ENCODE measurements at places on chromosomes 12 and 14.

DNA sequence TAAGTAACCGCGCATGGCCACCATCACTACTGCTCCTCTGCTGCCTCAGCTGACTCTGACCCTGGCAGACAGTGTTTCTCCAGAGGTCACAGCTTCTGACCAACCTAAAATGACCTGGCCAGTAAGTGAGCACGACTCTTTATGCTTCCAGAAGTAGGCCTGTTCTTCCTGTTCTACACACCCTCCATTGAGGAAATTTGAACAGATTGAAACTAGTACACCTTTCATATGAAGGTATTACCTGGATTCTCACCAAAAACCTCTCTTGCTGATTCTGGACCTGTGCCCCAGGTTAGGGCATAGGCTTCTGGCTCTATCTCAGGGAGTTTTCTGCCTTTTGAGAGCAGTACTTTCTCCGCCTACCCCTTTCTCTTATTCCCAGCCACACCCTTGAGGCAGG lies 178.4 kb upstream of the FRMD6 start:
- no peak for DNase-seq

DNA sequence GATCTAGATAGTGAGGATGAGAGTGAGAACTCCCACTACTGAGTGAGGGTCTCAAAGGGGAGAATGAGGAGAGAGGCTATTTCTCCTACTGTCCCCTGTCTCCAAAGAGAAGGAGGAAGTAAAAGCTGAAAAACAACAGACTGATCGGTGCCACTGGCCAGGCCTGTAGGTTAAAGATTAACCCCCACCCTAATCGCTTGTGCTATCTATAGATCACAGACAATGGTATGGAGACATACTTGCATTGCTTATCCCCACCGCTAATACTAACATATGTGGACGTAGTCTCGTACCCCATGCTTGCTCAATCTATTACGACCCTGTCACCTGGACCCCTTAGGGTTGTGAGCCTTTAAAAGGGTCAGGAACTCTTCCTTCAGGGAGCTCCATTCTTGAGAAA lies 777.9 kb upstream of the TMEM132C start:
- no peak for DNase-seq

GRCh38 chr12:76422154-76422542 lies 73.9 kb upstream of the BBS10 start:
- no peak for DNase-seq

GRCh38 chr14:77143071-77143470 lies 1.5 kb upstream of the ZDHHC22 start:
- DNase-seq, result no peak

DNA sequence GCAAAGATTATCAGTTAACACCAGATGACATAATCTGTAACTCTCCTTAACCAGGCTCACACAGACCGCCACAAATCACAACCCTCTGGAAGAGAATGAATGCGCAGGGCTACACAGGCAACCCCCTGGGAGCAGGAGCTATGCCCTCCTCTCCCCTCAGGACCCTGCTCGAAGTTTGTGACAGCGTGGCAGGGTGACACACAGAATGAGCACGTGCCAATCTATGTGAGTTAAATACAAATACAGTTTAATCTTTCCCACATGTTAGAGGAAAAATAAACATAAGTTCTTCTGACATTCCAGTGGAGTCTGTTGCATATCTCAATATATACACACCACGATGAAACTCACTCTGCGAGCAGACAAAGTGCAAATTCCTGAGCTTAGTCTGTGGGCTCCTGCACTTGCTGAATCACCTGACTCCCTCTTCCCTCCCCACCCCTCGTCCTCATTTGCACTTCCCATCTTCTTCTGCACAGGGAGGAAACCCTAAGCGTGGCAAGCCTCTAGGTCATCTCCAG lies 37.6 kb downstream of the BCAT1 start:
- no peak for DNase-seq

GRCh38 chr12:6839482-6840201 lies 1.1 kb upstream of the GNB3 start:
- peak; percentile 79 for DNase-seq

- no peak for DNase-seq
Measured at GRCh38 chr14:73995977-73996378, 23.1 kb downstream of the ENTPD5 start.
